ENCODE measurements at places on chromosomes 5 and 9. TPM values are rescaled to one million over a fixed set of nuclear protein-coding genes. Genes with fewer than 3 reads are reported as not detected.

GRCh38 chr5:140282266-140282665 lies 20.6 kb downstream of the PFDN1 start:
- no peak for DNase-seq
- no peaks in the 10 kb centered on the region for H3K4me1 ChIP-seq
- no peak overlapping the region for H3K4me3 ChIP-seq
- H3K27me3 ChIP-seq, result no peaks in the 10 kb centered on the region

GRCh38 chr9:5608298-5609225 lies 20.3 kb upstream of the RIC1 start:
- no peak for DNase-seq
- no peaks in the 10 kb centered on the region for H3K27me3 ChIP-seq
- no peak overlapping the region for H3K27ac ChIP-seq
- no peaks in the 10 kb centered on the region for H3K36me3 ChIP-seq
- peak overlapping the region; percentile 29 for H3K4me3 ChIP-seq
- peaks cover 15% of the 10 kb centered on the region for H3K4me1 ChIP-seq

GRCh38 chr5:111117136-111117535 lies 25.0 kb downstream of the WDR36 start:
- H3K27me3 ChIP-seq, result no peaks in the 10 kb centered on the region
- H3K27ac ChIP-seq, result no peak overlapping the region
- DNase-seq, result no peak
- H3K4me1 ChIP-seq, result no peaks in the 10 kb centered on the region

Gene PCDHGB2
- 2.9 TPM for total RNA-seq

- no peaks in the 10 kb centered on the region for H3K36me3 ChIP-seq
- H3K4me1 ChIP-seq, result peaks cover 3% of the 10 kb centered on the region
- no peak for DNase-seq
- no peak overlapping the region for H3K27ac ChIP-seq
- H3K27me3 ChIP-seq, result no peaks in the 10 kb centered on the region
Measured at GRCh38 chr5:15014809-15015208, 143.2 kb upstream of the ANKH start.

Gene PCDHB13
- total RNA-seq, result 6.5 TPM
